ENCODE measurements at places on chromosomes 7 and 10.

DNA sequence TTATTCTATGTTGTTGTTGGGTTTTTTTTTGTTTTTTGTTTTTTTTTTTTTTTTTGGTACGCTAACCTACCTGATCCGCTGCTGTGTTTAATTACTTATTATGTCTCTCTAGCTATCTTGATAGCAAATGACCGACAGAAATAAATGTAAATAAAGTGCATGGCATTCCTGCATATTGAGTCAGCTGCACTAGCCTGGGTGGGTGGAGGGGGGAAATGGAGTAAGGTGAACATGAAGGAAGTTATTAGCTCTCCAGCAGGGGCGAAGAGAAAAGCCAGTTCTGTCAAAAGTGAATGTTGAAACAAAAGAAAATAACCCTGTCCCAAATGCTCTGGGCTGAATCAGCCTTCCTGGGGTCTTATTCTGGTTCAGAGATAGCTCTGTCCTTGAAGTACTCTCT is 210.7 kb upstream of the MDFIC start:
- no peak for DNase-seq

- no peak for DNase-seq
Observed at GRCh38 chr7:75652788-75653187, 86.0 kb downstream of the HIP1 start.

GRCh38 chr7:27435461-27435860 is 192.9 kb downstream of the EVX1 start:
- DNase-seq, result no peak

- no peak for DNase-seq
Observed at GRCh38 chr10:43699516-43699915, 50.8 kb upstream of the ZNF32 start.

DNA sequence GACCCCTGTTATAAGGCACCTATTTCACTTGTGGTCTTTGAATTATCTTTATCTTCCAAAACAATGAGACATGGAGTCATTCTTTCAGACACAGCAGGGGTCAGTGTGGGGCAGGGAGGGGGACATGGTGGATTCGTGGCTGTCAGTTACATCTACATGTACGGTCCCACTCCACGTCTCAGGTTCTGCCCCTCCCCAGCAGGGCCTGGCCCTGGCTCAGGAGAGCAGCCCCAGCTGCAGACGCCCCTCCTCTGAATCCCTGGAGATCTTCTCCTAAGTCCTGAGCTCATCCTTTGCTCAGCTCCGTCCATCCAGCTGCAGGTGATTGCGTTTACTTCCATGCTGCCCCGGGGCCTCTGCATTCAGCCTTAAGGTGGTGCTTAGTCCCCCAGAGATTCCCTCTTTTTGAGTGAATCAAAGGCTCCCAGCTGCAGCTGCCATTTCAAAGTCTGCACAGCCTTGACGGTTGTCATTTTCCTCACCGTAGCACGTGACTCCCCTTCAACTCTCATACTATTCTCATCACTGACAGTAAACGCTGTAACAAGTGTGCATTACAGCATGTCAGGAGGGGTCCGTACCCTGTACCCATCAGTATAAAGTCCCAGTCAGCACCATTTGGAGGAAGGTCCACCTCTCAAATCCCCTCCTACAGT is 113.4 kb upstream of the TCERG1L start:
- DNase-seq, result no peak

DNA sequence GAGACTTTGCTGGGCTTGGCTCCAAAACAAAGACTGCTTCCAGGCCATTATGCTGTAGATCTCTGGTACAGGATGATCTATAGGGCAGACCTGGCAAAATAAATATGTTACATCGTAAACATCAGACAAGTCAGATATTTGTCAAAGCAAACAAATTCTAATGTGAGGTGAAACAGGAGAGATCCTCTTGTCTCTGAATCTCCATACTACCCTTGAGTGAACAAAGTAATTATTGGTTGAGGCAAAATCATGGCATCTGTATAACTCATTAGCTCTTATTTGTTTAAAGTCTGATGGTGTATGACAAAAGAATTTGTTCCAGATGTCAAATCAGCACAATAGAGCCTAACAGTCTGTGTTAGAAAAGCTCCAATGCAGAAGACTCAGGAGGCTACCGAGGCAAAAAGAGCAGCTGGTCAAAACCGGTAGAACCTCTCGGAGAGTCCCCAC is 1291.5 kb downstream of the TYW1 start:
- no peak for DNase-seq

- peak; percentile 45 for DNase-seq
Observed at GRCh38 chr10:95706990-95707389, 13.3 kb upstream of the TCTN3 start.

GRCh38 chr7:107180378-107180777 is 11.6 kb downstream of the HBP1 start:
- DNase-seq, result no peak

GRCh38 chr7:15853832-15854470 is 167.5 kb upstream of the MEOX2 start:
- DNase-seq, result no peak

- no peak for DNase-seq
Observed at GRCh38 chr10:62506371-62506770, 132.2 kb downstream of the ZNF365 start.

DNA sequence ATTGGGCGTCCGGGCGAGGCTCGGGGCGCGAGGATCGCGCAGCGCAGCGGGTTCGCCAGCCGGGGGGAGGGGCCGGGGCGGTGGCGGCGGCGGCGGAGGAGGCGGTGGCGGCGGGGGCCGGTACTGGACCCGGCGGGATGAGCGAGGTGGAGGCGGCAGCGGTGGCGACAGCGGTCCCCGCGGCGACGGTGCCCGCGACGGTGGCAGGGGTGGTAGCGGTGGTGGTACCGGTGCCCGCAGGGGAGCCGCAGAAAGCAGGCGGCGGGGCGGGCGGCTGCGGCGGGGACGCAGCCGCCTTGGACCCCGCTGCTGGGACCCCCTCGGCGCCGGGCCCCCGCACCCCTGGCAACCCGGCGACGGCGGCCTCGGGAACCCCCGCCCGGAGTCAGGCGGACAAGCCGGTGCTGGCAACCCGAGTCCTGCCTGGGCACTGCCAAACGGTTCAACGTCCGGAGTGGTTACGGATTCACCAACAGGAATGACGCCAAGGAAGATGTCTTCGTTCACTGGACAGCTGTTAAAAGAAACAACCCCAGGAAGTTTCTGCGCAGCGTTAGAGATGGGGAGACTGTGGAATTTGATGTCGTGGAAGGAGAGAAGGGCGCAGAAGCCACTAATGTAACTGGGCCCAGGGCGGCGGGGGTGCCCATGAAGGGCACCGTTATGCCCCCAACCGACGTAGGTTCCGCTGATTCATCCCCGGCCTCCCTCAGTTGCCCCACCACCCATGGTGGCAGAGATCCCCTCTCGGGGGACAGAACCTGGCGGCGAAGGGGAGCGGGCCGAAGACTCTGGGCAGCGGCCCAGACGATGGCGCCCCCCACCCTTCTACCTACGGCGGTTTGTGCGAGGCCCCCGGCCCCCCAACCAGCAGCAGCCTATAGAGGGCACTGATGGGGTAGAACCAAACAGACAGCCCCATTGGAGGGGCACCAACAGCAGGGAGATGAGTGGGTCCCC is 100.3 kb upstream of the CPXM2 start:
- DNase-seq, result no peak

DNA sequence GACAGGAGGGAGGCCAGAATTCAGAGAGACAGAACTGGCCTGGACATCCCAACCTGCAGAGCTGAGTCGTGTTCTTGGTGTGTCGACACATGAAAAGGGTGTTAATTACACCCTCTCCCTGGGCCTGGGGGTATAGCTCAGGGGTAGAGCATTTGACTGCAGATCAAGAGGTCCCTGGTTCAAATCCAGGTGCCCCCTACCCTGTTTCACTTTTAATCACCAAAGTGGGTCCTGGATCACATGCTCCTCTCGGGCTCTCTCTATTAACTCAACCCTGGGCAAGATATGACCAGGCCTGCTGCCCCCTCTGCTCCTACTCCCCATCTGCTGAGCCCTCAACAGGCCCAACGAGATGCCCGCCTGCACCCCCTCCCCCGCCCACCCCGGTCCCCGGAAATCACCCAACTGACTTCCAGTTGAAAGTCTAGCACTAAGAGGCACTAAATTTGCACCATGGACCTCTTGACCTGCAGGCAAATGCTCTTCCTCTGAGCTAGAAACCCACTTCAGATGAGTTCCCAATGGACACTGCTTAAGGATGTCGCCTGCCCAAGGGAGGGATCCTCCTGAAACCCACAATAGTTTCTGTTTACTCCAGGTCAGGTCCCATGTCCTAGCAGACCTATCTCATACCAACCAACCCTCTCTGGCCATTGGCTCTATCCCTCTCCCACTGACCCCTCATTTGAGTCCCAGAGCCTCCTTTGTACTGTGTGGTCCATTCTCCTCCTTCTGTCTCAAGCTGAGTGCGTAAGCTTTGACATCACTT is 137.6 kb downstream of the ZNF467 start:
- DNase-seq, result no peak

DNA sequence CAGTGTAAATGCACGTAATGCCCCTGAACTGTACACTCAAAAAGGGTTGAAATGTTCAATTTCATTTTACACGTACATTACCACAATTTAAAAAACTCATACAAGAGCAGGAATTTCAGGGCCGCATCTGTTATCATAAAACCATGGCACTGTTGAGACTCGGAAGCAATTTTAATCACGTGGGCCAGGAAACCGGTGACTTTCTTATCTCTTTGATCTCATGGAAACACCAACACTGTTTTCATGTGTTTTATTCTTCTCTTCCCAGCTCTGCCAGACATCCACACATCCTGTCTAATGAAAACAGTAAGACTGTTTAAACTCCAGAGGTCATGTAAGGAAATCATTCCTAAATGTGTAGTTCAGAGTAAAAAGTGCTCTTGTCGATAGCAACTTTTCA is 35.9 kb downstream of the PTPRE start:
- DNase-seq, result no peak

DNA sequence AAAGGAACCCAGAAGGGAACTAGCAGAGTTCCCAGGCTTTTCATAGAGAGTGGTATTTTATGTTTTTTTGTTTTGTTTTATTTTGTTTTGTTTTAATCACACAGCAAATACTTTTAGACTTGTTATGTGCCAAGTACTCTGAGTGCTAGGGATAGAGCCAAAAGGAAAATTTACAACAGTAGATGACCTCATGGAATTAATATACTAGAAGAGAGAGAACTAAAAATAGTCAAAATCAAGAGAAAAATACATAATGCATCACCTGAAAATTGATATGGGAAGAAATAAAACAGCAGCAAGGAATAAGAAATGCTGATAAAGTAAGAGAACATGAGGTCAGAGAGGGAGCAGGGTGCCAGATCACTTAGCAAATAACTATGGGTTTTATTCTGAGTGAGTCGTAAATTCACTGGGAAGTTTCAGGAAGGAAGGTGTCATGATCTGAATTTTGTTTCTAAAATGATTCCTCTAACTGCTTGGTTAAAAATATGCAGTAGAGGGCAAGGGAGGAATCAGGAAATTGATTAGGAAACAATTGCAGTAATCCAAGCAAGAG is 351.0 kb downstream of the ANKRD7 start:
- no peak for DNase-seq

DNA sequence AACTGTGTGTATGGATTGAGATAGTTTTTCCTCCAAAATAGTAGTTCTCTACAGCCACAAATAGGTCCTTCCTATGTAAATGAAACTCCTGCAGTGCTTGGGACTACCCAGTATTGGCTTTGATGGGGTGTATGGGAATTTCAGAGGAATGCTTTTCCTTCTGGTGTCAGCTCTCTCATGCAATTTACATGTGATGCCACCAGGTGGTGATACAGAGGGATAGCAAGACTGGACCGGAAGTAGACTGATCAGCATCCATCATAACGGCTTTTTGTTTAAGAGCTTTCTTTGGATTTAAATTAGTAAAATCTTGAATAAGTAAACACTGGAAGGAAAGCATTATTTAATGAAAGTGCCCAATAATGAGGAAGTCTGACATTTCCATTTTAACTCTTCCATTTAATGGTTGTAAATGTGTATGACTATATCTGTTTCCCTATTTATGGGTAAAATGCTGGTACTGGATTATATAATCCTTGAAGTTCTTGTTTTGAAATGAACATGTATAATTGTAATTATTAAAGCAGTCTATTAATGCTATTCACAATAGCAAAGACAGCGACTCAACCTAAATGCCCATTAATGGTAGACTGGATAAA is 22.7 kb downstream of the DYNC1I1 start:
- no peak for DNase-seq

DNA sequence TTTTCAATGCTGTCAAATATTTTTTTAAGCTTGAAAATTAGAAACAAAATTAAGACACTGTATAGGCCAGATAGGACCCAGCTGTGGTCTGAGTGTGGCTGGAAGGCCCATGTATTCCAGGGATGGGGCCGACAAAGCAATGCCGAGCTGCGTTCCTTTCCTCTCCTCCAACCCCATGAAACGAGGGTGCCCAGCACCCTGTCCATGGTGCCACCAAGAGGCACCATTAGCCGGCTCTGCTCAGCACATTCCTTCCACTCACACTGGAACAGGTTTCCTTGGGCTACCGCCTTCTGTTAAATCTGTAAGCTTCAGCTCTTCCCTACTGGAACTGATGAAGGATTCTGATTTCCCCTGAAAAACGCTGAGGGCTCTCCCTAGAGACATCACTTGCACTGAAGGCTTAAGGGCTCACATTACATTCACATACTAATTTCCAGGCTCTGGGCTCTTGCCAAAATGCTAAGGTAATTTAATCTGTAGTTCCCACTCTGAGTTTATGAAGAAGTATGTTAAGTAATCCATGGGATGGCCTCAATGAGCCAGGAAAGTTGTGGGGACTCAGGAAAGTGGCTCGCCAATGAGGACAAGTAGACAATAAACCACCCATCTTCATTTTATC is 73.7 kb upstream of the CAMK2B start:
- no peak for DNase-seq

Measured in activated CD4-positive, alpha-beta T cell treated with anti-CD3 and anti-CD28 coated beads, Interleukin-2, amount 10 ng/mL, durations not matched to agents 24 days and 14 days (primary cell).